ENCODE measurements at places on chromosomes 4 and X.
A peak's percentile ranks its signal among the peaks of the same experiment; 100 is the strongest.

- no peak for DNase-seq
Observed at GRCh38 chrX:96407501-96407900, 277.1 kb upstream of the DIAPH2 start.

GRCh38 chr4:176791591-176792325, 964 bp downstream of the VEGFC start:
- no peak for DNase-seq

- no peak for DNase-seq
Observed at GRCh38 chr4:122836941-122837340, 10.3 kb downstream of the FGF2 start.

- no peak for DNase-seq
Observed at GRCh38 chr4:114509340-114509739, 89.3 kb upstream of the UGT8 start.

GRCh38 chrX:1468250-1468772, 15.6 kb upstream of the ASMTL start:
- peak; percentile 84 for DNase-seq

DNA sequence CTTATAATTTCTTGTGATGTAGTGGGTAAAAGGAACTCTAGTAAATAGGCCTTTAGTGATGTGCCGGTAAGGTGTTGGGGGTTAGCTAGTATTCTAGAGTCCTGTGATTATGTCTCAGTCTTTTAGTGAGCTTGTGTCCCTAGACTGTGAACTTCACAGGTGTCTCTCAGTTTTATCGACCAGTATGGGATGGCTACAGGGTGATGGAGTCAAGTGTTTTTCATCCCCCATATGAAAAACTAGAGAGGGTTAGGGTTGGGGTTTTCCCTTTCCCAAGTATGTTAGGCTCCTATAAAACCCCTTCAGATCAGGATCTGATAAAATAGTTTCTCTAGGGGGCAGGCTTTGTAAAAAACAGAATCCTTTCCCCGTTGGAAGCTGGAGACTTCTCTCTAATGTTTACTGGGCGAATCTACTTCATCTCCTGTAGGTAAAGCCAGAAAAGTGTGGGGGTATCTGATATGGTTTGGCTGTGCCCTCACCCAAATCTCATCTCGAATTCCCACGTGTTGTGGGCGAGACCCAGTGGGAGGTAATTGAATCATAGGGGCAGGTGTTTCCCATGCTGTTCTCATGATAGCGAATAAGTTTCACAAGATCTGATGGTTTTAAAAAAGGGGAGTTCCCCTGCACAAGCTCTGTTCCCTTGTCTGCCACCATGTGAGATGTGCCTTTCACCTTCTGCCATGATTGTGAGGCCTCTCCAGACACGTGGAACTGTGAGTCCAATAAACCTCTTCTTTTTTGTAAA, 120.8 kb downstream of the DTHD1 start:
- no peak for DNase-seq

DNA sequence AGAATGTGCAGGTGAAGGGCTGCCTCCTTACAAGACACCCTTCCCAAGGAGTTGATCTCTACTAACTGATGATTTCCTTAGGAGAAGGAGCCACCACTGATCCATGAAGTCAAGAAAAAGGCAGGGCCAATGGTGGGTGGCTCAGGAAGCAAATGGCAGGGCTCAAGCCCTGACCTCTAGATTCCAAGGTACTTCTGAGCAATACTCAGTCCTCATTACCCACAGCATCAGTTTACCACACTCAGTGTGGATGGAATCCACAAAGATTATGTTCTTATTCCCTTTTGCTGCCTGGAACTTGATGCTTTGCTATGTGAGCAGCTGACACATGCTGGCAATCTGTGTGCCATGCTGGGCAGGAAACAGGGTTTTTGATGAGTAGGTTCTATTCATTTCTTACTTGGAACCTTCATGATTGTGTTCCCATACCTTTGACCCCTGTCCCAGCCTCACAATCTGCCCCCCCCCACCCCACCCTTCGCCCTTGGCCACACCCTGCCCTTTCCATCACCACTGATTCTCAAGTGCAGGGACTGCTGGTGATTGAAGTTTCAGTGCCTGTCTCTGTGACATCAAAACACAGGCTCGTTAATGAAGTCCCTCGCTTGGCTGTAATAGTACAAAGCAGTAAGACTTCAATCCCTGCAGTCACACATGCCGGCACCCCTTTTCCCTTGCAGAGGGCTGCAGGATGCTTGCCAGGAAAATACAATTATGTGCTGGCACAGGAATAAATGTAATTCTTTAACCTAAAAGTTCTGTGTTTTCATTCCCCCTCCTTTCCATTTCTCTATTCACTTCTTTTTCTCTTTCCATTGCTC, 135.6 kb upstream of the GPC4 start:
- no peak for DNase-seq

GRCh38 chr4:186204103-186204559, 12.8 kb downstream of the CYP4V2 start:
- DNase-seq: no peak

GRCh38 chr4:80471756-80472155, 136.2 kb downstream of the CFAP299 start:
- DNase-seq: no peak

- no peak for DNase-seq
Observed at GRCh38 chrX:45400027-45400779, 199.5 kb upstream of the DIPK2B start.

DNA sequence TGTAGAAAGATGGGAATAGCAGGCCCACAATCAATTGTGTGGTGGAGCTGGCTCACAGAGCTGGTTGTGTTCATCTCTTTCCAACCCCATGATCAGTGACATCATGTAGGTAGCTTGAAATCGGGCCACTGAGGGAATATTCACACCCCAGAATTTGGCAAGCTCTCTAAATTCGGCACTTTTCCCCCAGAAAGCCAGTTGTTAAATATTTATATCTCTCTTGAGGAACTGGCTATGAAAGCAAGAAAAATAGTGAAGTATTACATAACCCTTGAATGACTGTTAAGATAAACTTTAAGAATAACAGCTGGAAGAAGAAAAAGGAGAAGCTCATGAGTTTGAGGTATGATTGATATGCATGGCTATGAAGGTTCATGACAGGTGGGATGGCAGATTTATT, 38.9 kb downstream of the GPRIN3 start:
- DNase-seq: no peak

- DNase-seq: no peak
Observed at GRCh38 chr4:74900862-74901261, 32.1 kb upstream of the PARM1 start.

DNA sequence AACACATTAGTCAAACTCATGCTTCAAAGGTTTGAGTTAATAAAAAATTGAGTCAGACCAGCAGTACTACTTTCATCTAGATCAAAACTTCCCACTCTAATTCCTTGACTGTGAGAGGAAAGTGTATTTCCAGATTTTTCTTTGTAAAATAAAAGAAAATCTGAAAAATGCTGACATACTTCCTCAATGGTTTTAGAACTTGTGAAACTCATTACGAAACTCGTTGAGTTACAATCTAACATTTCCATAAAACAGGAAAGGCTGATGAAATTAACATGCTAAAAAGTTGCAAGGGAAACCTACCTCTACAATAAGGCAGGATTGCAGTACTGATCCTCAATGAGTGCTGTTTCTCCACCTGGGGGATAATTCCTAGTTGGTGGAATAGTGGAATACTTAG, 217.8 kb upstream of the HCCS start:
- no peak for DNase-seq

DNA sequence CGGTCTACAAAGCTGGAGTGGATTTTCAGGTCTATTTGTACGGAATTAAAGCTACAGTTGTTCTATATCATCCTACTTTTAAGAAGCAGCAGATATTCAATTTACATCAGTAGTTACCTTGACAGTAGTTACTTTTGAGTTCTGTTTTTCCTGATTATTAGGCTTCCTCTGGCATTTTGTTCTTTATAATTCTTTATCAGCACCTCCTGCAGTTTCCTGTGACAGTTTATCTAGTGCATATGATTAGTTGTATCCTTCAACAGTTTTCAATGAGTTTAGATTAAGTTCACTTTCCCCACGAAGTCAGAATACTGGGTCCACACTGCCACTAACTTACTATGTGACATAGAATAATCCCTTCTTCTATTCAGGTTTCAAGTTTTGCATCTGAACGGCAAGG, 71.7 kb downstream of the IDS start:
- DNase-seq: no peak

- DNase-seq: no peak
Observed at GRCh38 chr4:130395871-130396270, 1299.9 kb downstream of the C4orf33 start.

- no peak for DNase-seq
Observed at GRCh38 chr4:152385551-152385950, 150.3 kb downstream of the FBXW7 start.

DNA sequence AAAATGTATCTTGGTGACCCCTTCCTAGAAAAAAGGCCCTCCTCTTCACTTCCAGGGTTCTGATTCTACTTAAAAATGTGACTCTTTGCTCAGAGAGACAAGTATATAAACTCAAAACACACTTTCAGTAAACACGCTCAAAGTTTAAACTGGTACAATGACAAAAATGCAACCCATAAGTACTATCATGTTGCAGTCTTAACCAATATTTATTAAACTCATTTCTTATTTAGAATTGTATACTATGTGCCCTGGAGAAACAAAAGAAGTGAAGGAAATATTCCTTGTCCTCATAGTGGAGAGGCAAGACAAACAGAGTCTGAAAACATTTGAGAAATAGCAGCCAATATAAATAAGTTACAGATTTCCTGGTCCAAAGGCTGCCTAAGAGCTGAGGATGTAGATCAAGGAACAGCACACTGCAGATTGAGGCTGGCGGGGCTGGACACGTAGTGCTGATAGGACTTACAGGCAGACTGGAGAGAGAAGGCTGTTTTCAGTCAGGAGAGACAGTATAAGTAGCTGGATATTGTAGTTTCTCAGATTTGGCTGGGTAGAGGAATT, 39.1 kb upstream of the ANXA3 start:
- no peak for DNase-seq

DNA sequence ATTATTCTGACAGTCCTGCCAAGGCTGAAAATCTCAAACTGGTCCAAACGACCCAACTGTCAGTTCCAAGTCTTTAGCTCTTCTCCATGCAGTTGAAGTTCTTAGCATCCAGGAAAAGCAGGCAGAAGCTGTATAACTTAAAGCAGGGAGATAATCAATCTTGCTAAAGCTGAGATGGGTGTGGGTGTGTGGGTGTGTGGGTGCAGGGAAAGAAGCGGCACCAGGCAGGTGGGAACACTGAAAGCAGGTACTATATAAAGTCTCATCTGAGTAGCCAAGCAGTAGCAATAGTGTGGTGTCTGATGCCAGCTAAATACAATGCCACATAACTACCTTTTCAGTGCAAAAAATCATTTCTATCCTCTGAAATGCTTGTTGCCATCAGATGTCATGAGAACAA, 69.7 kb upstream of the EGFL6 start:
- DNase-seq: no peak

DNA sequence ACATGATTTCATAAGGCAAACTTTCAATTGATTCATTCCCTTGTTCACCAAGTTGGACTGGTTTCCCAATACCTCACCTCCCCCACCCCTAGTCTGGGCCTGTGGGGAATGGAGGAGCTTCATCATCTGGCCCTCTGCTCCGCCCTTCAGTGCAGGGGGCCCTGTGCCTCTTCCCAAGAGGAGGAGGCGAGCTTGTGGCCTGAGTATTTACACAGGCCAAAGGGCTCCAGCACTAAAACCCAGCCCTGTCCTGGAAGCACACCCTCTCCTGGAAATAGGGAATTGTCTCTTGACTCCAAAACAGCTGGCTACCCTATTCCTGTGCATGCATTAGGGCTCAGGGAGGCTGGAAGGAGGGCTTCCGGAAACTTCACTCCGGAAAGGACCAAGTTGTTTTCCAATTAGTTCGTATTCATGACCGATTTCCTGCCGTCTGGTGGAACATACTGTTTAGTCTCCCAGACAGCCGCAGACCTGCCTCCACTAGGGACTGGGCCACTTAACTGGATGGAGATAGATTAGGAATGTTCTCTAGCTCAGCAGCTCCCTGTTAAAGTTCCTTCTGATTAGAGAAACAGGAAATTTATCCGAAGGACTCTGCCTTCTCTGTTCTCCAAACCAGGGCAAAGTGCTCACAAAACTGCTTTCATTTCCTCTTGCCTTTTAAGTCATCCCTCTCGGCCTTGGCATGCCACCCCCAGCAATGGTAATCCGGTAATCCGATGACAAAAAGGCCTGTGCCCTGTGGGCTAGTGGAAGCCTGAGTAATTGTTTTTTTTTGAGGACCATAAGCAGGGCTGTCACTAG, 5.8 kb downstream of the SRPX2 start:
- no peak for DNase-seq

GRCh38 chr4:101818362-101818761, 27.8 kb downstream of the BANK1 start:
- DNase-seq: no peak

- no peak for DNase-seq
Observed at GRCh38 chr4:79088946-79089691, 149.9 kb upstream of the PAQR3 start.

- DNase-seq: no peak
Observed at GRCh38 chr4:63904201-63904600, 505.0 kb downstream of the TECRL start.

- no peak for DNase-seq
Observed at GRCh38 chrX:86329174-86329573, 180.9 kb downstream of the DACH2 start.

DNA sequence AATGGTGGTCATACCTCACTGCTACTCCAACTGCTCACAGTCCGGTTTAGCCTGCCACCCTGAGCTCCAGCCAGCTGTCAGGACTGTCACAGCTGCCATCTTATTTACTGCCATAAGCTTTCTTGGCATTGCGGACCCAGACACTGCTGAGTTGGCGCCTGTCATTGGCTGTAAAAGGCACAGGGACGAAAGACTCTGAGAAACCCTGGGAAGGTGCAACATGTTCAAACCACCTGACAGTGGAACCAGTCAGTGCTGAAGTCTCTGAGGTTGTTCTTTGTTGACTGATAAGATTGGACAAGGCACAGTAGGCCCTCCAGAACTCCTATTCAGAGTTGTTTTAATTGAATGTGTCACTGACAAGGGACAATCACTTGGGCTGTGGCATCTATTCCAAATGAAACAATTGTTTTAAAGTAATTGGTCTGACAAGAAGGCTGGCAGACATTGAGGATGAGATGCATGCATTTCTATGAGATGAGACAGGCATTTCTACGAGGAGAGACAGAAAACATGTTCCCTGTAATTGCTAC, 927.8 kb downstream of the STPG2 start:
- no peak for DNase-seq

DNA sequence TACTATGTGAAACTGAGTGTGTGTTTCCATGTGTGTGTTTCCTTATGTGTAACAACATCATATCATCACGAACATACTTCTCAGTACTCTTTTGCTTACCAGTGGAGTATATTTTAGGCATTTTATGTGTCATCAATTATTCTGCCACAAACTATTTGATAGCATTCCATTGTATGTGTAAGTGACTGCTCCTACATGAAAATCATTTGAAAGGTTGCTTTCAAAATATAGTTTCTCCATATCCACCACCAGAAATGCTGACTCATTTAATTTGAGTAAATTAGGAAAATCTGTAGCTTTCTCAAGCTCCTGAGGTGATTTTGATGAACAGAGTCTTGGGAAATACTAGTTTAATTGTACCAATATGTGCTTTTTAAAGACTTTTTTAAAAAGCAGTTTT, 376.2 kb downstream of the PCDH18 start:
- DNase-seq: no peak
